Type B pancreatic cell (in vitro differentiated cells): ENCODE measurements at places on chromosomes 13 and 19.
A peak's percentile ranks its signal among the peaks of the same experiment; 100 is the strongest.

GRCh38 chr13:23651439-23651838, 81.2 kb downstream of the TNFRSF19 start:
- DNase-seq, result no peak

GRCh38 chr19:46016426-46017094, 6.3 kb downstream of the PGLYRP1 start:
- DNase-seq, result peak; percentile 85

- no peak for DNase-seq
Observed at GRCh38 chr13:23629566-23630272, 59.5 kb downstream of the TNFRSF19 start.

- no peak for DNase-seq
Observed at GRCh38 chr19:3296446-3296845, 69.9 kb upstream of the NFIC start.

DNA sequence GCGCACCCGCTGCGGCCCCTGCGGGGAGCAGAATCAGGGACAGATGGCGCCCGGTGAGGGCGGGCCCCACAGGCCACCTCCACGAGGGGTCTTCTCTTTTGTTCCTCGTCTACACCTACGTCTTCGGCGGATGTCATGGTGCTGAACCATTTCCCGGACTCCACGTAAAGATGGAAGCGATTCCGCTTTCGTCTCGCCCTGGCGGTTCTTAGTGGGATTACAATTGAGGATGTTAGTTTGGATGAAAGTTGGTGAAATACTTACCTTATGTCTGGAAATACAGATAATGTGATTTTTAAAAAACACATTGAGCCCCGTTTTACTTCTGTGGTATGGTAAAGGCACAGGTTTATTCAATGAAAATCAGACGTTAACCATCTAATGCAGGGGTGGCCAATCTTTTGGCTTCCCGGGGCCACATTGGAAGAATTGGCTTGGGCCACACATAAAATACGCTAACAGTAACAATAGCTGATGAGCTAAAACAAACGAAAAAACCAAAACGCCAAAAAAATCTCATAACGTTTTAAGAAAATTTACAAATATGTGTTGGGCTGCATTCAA, 1.4 kb upstream of the ZMYM5 start:
- DNase-seq, result peak; percentile 73

DNA sequence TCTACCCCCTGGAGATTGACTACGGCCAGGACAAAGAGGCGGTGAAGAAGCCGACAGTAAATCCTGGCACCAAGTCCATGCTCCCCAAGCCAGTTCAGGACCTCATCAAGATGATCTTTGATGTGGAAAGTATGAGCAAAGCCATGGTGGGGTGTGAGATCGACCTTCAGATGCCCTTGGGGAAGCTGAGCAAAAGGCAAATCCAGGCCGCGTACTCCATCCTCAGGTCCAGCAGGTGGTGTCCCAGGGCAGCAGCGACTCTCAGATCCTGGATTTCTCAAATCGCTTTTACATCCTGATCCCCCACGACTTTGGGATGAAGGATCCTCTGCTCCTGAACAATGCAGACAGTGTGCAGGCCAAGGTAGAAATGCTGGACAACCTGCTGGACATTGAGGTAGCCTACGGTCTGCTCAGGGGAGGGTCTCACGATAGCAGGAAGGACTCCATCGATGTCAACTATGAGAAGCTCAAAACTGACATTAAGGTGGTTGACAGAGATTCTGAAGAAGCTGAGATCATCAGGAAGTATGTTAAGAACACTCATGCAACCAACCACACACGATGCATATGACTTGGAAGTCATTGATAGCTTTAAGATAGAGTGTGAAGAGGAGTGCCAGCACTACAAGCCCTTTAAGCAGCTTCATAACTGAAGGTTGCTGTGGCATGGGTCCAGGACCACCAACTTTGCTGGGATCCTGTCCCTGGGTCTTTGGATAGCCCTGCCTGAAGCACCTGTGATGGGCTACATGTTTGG, 24.0 kb upstream of the ANKRD10 start:
- no peak for DNase-seq

- DNase-seq, result no peak
Observed at GRCh38 chr13:20738616-20739015, 35.1 kb downstream of the IL17D start.

DNA sequence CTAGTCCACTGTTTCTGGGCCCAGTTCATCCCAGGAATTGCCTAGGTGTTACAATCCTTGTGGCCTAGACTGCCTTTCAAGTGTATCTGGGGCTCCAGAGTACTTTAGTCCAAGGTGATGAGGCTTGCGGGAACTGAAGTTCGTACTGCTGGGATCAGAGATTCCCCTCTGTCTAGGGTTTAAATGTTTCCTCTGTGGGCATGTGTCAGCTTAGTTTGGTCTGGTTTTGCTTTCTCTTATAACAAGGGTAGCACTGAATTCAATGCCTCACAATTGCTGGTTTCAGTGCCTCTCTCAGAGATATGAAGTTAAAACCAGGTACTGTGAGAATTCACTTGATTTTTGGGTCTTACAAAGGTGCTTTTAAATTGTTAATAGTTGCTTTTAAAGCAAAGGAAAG, 30.8 kb downstream of the RGCC start:
- DNase-seq, result no peak

DNA sequence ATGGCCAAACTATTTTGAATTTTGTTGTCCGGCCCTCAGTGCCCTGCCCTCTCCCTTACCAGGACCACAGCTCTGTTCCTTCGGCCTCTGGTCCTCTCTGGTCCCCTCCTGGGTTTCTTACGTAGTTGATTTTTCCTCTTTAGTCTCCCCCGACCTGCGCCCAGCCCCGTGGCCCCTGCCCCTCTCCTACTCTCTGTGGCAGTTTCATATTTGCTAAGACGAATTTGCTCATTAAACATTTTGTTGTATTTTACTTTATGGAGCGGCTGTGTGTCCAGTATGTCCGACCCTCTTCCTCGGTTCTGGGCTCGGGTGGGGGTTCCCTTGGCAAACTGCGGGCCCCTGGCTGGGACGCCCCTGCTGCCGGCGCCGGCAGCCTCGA, 576 bp upstream of the EPN1 start:
- no peak for DNase-seq

GRCh38 chr19:29779921-29780320, 31.9 kb upstream of the CCNE1 start:
- no peak for DNase-seq

GRCh38 chr13:103078158-103078557, 11.9 kb upstream of the SLC10A2 start:
- DNase-seq, result no peak

- no peak for DNase-seq
Observed at GRCh38 chr13:78662467-78662866, 3.5 kb upstream of the OBI1 start.

GRCh38 chr13:76813891-76814290, 72.3 kb downstream of the KCTD12 start:
- no peak for DNase-seq

GRCh38 chr13:52159159-52159982, at the start of gene NEK3:
Gene NEK3 (minus strand): TSS chr13:52159597. CDS start chr13:52156191, 3,406 bp downstream.
- peak; percentile 84 for DNase-seq

GRCh38 chr13:27962982-27963381, 6.1 kb downstream of the CDX2 start:
- peak; percentile 36 for DNase-seq

GRCh38 chr19:56301886-56302620, 12.6 kb downstream of the ZSCAN5A start:
- no peak for DNase-seq

- DNase-seq, result no peak
Observed at GRCh38 chr13:21595546-21595822, 8.5 kb downstream of the MICU2 start.

- no peak for DNase-seq
Observed at GRCh38 chr19:49387936-49388372, at the start of gene KASH5. Gene KASH5 (plus strand): TSS chr19:49388249. CDS start chr19:49390884, 2,635 bp downstream.

- no peak for DNase-seq
Observed at GRCh38 chr13:26412936-26413716, 144.4 kb upstream of the WASF3 start.

DNA sequence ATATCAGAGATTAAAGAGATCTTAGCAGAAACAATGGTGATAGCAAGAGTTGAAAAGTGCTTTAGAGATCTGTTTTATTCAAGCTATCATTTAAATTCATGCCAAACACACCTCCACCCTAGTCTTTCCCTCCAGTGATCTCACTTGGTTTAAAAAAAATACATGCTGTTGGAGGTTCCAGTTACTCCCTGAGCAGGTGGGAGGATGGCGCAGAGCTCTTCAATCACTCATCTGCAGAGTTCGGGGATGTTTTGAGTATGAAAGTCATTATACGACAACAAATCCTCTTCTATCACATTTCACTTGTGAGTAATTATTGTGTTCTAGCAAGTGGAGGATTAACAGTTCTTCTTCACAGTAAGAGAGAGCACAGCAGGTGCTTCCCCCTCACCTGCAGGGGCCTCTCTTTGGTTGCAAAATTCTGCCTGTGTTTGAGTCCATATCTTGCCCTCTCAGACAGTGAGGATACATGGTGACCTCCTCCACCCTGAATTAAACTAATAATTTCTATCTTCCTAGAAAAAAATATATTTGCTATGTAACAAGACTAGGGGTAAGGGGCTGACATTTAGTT, 376.7 kb downstream of the LIG4 start:
- no peak for DNase-seq

DNA sequence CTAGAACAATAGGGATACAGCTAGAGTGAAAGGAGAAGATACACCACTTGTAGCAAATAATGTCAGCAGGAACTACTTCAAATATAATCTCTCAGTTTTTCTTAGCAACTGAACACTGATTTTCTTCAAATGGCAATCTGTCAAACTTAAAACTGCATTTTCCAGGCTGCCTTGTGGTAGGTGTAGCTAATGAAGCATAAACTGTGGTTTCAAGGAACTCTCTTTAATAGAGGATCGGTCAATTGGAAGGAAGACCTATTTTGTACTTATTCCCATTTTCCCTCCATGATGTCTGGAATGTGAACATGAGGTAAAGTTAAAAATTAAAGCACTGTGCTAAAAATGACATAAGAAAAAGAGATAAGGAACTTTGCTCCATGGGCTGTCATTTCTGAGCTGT, 1261.9 kb downstream of the PCDH17 start:
- no peak for DNase-seq

DNA sequence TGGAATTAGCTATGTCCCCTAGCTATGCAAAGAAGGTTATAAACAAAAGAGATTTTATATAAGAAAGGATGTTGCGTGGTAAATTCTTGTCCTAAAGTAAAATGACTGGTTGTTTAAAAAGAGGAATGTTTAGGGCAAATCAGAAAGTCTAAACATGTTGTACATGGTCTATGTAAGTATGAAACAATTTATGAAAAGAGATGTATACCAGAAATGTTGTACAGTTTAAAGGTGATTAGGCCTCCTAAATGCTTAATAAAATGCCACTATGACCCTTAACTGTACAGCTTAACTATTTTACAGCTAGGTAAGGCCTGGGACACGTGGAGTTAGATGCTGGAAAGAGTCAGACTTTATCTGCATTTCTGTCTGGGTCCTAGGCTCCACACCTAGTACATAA, 775.9 kb upstream of the KLHL1 start:
- DNase-seq, result no peak

DNA sequence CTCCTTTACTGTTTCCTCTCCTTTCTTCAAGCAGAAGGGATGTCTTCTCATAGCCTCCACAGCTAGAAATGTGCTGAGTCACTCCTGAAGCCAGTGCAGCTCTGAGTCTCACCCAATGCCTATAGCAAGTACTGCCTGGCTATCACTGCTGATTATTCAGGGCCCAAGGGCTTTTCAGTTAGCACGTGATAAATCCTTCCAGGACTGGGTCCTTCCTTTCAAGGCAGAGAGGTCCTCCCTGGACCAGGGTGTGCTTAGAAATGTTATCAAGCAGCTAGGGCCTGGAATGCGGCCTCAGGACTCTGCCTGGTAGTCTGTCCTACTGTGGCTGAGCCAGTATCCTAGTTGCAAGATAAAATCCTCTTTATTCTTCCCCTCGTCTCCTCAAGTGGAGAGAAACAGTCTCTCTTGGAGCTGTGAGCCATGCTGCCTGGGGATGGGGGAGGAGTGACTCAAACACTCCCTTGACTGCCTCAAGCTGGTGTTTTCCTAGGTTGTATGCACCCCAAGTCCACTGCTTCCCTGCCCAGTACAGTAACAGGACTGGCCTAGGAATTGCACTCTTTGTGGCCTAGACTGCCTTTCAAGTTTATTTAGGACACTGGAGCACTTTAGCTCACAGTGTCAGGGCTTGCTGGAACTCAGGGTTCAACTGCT, 198.7 kb upstream of the SERP2 start:
- DNase-seq, result no peak

DNA sequence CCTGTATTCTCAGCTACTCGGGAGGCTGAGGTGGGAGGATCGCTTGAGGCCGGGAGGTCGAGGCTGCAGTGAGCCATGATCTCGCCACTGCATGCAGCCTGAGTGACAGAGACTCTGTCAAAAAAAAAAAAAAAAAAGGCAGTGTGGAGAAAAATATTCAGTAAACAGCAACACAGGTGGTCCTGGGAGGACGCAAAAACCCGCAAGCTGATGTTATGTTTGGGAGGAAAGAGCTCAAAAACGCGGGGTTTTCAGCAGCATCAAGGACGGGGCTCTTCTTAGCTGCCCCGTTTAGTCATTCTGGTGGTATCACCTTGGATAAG, 599 bp upstream of the ZNF784 start:
- DNase-seq, result no peak

GRCh38 chr19:51816711-51817110, 21.8 kb downstream of the FPR3 start:
- DNase-seq, result no peak

DNA sequence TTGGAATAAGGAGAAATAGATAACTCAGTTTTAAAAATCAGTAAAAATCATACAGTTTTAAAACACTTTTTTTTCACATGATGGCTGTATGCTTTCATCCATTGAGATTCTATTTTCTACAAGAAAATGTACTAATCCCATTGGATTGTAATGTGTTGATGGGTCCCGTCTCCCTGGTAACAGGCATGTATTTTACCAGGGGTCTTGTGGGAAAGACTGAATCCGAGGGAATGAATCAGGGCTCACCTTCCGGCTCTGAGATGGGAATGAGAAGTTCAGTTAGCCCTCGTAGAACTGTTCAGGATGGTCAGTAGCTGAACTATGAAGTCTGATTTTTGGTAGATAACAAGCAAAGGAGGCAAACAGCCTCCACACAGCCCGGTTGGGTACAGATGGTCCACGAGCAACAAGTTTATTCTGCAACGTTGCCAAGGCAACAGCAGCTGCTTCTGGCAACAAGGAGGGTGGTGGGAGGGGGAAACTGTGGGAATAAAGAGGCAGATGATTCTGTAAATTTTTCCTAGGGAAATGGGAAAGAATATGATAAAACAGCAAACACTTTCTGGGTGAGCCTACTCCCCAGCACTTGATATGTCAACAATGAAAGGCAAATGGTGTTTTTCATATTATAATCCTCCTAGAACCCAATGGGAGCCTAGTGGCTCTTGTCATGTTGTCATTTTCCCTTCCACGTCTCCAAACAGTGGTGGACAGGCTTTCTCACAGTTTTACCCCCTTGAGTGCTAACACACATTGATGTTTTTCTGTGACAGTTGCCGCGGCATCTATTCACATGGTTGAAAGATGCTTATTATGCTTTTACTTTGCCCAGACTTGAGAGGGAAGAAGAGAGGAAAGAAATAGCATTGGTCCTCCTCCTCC, 12.4 kb upstream of the SIAH3 start:
- no peak for DNase-seq

- DNase-seq, result no peak
Observed at GRCh38 chr19:39342647-39343305, 555 bp downstream of the SAMD4B start.

- DNase-seq, result no peak
Observed at GRCh38 chr13:113953561-113953960, 20.3 kb downstream of the C13orf46 start.

- no peak for DNase-seq
Observed at GRCh38 chr19:47028195-47028601, 8.6 kb downstream of the NPAS1 start.

- peak; percentile 98 for DNase-seq
Observed at GRCh38 chr19:7919610-7920518, at the start of gene SNAPC2. Gene SNAPC2 (plus strand): TSS chr19:7920338. CDS start chr19:7920367, 29 bp downstream.
